ENCODE measurements at places on chromosomes 16 and 17.

- DNase-seq: no peak
These were observed 46.8 kb downstream of the OMG start for GRCh38 chr17:31250229-31250628.

DNA sequence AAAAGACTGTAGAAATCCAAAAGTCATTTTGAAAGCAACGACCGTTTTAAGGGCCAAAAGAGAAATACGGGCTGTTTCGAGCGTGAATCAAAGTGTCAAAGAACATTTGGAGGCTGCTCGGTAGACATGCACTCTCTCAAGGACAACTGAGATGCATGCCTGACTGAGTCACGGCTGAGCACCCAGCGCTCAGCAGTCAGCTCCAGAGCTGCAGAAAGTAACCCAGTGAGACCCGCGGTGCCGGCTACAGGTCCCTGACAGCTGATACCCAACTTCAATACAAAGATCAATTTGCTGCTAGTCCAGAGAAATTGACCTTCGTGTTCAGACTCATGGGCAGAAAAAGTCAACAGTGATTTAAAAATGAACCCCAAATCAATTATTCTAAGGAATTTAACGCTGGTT is 214.9 kb downstream of the STX8 start:
- no peak for DNase-seq

DNA sequence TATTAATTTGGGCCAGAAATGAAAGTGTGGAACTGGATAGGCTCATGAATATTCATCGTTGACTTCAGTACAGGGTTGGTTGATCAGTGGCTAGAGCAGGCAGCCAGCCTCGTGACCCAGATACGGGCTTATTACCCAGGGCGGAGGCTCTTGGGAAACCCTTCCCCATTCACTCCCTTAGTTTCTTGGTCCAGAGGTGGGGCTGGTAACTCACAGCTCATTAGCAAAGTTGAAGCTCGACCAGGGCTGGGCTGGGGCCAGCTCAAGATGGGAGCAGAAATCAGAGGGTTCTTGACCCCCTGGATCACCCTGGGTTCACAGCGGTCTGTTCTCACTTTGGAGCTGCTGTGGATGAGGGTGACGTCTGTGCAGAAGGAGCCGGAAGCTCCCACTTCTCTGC is 44.6 kb upstream of the GSE1 start:
- no peak for DNase-seq

DNA sequence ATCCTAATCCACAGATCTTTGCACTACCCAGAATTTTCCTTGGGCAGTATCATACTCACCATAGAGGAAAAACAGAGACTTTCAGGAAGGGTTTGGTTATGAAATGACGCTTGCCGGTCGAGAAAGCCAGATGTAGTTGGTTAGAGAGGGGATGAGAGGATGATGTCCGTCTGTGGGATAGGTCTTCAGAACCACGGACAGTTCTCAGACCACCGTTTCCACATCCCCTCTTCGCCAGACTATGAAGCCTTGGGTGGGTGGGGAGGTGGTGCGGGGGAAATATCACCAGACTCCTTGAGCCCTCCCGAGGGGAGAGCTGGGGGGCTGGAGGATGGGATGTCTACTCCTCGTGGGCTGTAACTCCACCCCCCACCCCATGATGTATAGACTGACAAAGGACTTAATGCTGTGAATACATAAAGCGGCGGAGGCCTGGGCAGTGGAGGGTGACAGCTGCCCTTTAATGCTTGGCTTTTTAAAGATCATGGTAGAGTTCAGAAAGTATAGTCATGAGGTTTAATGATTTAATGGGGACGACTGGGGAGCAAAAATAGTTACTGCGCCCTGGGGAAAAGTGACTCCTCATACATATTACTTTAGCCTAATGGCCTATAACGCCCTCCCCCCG is 96.6 kb downstream of the MRM1 start:
- DNase-seq: no peak

GRCh38 chr17:57552114-57552624 is 192.9 kb downstream of the CCDC182 start:
- no peak for DNase-seq

- no peak for DNase-seq
These were observed 4.9 kb upstream of the ACTG1 start for GRCh38 chr17:81517339-81518112.

GRCh38 chr17:51507444-51507843 is 247.1 kb downstream of the UTP18 start:
- DNase-seq: no peak

GRCh38 chr16:51916814-51917213 is 630.1 kb downstream of the TOX3 start:
- no peak for DNase-seq

GRCh38 chr17:44959821-44960531 is 8.1 kb downstream of the C1QL1 start:
- no peak for DNase-seq

DNA sequence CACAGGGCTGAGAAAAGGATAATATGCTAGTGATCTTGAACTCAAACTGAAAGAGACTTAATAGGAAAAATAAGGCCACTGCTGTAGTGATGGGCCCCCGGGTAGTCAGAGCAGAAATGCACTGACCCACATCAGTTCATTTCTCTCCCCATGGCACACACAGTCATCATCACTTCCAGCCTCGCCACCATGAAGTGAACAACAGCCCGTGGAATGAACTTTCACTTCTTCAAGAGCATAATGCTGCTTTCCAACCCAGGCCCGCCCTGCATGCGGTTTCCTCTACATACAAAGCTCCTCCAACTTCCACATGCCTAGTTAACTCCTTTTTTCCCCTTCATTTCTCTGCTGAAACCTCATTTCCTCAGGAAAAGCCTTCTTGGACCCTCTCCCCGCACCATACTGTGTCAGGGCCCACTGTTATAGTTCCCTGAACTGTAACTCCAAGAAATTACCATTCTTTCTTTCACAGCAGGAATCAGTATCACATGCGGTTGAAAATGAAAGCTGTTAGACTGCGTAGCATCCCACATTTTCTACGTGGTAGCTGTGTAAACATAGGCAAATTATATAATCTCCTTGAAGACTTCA is 65.8 kb upstream of the SMIM36 start:
- no peak for DNase-seq

DNA sequence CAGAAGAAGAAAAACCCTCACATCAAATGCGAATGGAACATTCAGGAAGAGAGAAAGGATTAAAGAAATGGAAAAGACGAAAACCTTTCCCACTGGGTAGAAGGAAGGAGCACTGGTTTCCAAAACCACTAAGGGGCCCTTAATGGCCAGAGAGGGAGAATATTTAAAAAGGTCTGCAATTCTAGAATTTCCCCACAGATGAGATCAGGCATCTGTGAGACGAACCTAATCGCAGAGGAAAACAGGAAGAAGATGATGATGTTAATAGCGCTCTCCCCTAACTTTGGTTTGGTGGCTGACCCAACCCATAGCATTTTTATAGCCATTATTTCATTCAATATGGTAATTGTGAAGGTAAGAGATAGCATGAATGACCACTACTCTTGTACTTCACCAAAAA is 32.8 kb downstream of the XYLT1 start:
- no peak for DNase-seq

DNA sequence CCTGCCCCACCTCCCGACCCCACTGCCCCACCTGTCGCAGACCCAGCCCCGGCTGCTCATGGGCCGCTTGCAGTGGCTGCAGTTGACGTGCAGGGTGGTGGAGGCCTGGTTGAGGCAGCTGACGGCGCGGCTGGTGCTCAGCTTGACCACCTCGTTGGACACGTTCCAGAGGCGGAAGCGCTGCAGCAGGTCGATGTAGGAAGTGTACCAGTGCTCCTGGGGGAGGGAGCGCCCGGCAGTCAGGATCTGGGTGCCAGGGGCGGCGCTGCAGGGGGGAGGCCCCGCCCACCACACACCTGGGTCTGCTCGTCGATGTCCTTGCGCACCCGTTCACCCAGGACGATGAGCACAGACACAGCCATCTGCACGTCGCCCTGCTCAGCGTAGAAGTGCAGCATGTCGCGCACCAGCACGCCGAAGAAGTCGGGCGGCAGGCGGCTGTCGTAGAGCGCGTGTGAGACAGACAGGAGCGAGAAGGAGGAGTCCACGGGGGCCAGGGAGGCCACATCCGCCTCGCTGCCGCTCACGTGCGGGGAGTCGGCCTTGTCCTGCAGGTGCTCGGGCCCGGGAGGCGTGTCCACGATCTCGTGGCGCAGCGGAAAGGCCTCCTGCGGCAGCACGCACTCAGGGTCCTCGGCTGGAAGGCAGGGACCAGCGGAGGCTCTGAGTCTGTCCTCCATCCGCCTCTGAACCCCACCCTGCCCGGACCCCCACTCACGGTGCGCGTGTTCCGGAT is 995 bp upstream of the JMJD8 start:
- DNase-seq: no peak

GRCh38 chr16:88303890-88304819 is 78.6 kb upstream of the ZNF469 start:
- DNase-seq: no peak

DNA sequence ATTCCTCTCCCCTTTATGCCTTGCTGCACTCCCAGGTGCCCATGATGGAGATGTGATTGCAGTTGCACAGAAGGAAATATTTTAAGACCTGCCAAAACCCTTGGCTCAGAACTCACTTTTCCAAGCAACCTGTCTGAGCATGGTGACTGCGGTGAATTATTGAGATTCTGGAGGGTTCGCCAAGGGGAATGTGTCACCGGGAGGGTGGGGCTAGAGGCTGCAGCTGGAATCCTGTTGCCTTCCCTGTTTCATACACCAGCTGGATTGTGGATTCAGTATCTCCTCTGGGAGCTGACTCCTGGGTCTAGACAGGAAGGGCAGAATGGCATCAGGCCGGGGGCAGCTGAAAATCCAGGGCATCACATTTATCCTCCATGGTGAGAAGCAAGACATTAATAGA is 527.2 kb downstream of the TMEM114 start:
- no peak for DNase-seq

Data from stimulated activated CD8-positive, alpha-beta memory T cell treated with anti-CD3 and anti-CD28 coated beads, Interleukin-15, amount 100 ng/mL, for 24 hours (primary cell).